ENCODE measurements at places on chromosomes 16 and 17.
A peak's percentile ranks its signal among the peaks of the same experiment; 100 is the strongest.

DNA sequence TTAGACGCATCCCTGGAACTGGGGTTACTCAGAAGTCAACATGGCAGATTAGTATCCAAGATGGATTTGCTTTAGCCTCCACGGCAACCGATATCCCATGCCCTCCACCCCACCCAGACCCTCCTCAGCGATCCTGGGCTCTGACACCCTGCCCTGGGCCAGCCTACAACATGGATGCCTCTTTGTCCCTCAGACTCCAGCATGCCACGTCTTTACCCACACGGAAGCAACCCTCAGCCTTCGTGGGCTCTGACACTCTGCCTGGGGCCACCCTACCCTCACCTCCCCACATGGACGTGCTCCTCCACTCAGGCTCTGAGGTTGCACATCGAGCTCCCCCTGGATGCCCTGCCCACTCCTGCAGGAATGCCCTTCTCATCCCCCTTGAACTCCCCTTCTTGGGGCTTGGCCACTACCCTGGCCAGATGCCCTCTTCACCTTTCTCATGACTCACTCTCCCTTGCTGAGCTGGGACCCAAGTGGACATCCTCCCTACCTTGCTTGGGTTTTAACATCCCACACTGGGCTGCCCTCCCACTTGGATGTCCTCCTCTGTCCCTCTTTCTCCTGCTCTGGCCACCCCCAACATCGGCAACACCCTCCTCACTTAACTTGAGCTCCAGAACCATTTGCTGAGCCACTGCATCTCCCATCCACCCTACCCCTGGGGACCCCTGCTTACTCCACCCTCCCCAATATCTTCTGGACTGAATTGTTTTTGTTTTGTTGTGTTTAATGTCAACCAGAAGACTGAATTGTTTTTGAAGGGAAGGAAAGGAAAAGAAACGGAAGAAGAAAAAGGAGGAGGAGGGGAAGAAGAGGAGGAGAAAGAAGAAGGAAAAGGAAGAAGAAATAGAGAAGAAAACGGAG, 18.3 kb upstream of the TMEM92 start:
- no peak for DNase-seq

GRCh38 chr16:10333321-10334032, 52.4 kb upstream of the ATF7IP2 start:
- DNase-seq = no peak

- no peak for DNase-seq
Measured at GRCh38 chr17:72079700-72080099, 41.1 kb upstream of the SOX9 start.

GRCh38 chr17:8489841-8490240, 54.2 kb downstream of the NDEL1 start:
- DNase-seq = no peak

GRCh38 chr16:6008670-6009069, 911.1 kb upstream of the EEF2KMT start:
- no peak for DNase-seq

- DNase-seq = no peak
Measured at GRCh38 chr17:58019039-58019438, 12.0 kb upstream of the SRSF1 start.

DNA sequence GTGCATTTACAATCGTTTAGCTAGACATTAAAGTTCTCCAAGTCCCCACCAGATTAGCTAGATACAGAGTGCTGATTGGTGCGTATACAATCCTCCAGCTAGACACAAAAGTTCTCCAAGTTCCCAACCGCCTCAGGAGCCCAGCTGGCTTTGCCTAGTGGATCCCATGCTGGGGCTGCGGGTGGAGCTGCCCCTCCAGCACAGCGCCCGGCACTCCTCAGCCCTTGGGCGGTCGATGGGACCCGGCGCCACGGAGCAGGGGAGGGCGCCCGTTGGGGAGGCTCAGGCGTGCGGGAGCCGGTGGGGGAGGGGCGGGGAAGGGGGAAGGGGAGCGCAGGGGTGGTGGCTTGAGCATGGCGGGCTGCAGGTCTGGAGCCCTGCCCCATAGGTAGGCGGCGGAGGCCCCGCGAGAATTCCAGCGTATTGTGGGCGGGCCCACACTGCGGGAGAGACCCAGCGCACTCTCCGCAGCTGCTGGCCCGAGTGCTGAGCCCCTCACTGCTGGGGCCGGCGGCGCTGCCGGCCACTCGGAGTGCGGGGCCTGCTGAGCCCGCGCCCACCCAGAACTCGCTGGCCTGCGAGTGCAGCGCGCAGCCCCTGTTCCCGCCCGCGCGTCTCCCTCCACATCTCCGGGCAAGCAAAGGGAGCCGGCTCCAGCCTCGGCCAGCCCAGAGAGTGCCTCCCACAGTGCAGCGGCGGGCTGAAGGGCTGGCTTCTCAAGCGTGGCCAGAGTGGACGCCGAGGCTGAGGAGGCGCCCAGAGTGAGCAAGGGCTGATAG, 907.5 kb downstream of the CDH8 start:
- no peak for DNase-seq

- no peak for DNase-seq
Measured at GRCh38 chr17:80604009-80604669, 59.5 kb downstream of the RPTOR start.

- no peak for DNase-seq
Measured at GRCh38 chr17:77507111-77507885, 366.5 kb downstream of the SEC14L1 start.

GRCh38 chr17:50482110-50482509, 3.5 kb downstream of the RSAD1 start:
- no peak for DNase-seq

- no peak for DNase-seq
Measured at GRCh38 chr17:47850692-47851573, at the start of gene SP6. Gene SP6 (minus strand): TSS chr17:47851163. CDS start chr17:47848429, 2,734 bp downstream.

DNA sequence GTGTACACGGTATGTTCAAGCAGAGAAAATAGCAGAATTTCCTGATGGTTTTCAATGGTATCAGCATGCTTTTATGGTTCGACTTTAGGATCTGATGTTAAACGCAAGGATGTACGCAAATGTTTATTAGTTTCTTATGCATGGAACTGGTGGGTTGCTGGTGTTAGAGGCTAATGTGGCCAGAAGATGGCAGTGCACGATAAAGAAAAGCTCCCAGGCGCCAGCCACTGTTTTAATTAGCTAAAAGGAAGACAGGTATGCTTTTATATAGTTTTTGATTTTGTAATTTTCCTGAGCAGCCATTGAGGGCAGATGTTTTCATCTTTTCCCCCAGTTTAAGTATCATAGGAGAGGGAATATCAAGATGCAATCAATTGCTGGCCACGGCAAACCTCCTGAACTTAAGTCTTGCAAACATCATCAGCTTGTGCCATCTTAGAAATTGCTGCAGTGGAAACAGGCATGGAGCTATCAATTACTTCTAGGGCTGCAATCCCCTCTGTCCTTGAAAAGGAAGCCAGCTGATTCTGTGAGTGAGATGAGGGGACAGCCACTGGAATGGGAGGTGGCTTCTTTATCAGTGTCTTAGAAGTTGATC, 648.5 kb upstream of the RBFOX1 start:
- DNase-seq = no peak

DNA sequence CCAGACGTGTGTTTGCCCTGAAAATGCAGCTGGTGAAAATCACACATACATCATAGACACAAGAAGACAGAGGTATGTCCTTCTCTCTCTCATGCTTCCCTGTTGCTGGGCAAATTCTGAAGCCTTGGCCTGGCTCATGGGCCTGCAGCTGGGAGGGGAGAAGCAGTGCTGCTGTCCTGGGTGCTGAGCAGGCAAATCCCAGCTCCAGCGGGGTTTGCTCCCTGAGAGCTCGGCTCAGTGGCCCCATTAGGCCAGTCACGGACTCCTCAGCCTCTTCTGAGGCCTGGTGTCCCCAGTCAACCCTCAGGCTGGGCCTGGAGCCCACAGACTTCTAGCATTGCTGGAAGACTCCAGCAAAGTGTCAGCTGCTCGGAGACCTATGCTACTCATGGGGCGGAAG, 11.7 kb downstream of the RHBDL3 start:
- no peak for DNase-seq

GRCh38 chr16:81796035-81796434, 16.9 kb downstream of the PLCG2 start:
- DNase-seq = no peak

GRCh38 chr16:4220358-4220757, 21.5 kb downstream of the SRL start:
- no peak for DNase-seq

DNA sequence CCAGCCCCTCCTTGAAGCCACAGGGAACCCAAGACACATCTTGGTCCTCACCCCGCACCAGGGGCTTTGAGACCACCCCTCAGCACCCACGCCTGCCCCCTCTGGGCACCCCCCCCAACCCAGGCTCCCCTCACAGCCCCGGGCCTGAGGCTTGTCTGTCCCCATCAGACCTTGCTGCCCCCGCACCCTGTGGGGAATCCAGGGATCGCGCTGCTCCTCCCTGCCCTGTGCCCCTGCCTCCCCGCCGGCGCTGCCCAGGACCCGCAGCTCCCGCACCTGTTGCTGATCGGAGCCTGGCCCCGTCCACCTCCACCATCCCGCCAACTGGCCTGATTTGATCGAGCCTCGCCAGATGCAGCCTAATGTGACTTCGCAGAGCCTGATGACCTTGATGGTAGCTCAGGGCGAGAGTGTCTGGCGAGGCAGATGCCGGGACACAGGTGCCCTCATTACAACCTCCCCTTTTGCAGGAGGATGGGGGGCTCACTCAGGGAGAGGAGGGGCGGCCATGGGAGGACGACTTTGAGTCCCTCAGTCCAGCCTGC, 29.0 kb downstream of the SLC25A10 start:
- no peak for DNase-seq

DNA sequence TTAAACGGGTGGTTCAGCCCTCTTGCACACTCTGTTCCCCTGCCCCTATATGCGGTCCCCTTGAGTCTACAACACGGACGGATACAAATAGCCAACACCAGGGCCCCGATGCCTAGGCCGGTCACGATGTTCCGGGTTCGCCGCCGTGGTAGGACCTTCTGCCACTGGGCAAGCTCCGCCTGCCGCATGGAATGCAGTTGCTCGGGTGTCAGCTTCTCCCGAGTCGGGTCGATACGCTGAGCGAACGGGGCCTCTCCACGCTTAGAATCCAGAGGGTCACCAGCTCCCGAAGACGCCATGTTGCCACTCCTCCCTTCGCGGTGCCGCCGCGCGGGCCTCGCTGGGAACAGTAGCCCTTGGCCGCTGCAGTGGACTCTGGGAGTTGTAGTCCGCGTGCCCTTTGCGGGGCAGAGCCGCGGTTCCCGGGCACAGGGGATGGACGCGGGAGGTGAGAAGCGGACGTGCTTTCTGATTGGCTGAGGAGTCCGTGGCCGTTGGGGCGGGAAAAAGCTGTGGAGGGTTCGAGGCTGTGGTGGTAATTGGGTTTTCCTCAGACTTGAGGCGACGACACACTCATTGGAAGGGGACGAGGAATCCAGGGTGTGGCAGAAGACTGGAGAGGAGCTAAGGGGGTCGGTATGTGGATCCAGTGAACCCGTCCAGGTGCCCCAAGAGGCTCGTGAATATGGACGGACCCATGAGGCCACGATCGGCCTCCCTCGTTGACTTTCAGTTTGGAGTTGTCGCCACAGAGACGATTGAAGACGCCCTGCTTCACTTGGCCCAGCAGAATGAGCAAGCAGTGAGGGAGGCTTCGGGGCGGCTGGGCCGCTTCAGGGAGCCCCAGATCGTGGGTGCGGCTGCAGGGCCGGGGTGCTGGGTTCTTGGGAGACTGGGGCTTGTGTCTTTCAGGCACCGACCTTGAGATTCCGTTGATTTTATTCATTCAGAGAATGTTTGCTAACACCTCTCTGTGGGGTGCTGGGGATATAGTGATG, at the start of the genes CNTD1 and COA3:
TSS of gene CNTD1 (plus strand) at position 479 of the 998 bp plus-strand sequence. CDS start at position 686, 207 bp downstream.
TSS of gene COA3 (minus strand) at position 322 of the 998 bp plus-strand sequence. CDS start at position 299, 23 bp downstream.
- DNase-seq = peak; percentile 71

GRCh38 chr16:66318505-66318904, 48.0 kb upstream of the CDH5 start:
- no peak for DNase-seq

GRCh38 chr17:32161506-32162365, 19.4 kb downstream of the RHOT1 start:
- no peak for DNase-seq

DNA sequence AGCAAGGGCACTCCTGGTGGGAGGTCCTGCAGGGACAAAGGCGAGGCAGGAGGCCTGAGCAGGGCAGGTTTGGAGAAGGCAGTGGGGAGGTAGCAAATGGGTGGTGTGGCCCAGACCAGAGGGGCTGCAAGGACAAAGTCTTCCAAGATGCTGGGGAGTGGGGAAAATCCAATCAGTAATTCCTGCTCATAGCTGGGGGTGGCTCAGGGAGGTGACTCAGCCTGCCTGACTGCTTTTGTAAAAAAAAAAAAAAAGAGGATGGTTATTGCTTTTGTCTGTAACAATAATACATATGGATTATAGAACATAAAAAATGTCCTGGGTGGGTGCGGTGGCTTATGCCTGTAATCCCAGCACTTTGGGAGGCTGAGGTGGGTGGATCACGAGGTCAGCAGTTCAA, 5.2 kb downstream of the IL34 start:
- no peak for DNase-seq

DNA sequence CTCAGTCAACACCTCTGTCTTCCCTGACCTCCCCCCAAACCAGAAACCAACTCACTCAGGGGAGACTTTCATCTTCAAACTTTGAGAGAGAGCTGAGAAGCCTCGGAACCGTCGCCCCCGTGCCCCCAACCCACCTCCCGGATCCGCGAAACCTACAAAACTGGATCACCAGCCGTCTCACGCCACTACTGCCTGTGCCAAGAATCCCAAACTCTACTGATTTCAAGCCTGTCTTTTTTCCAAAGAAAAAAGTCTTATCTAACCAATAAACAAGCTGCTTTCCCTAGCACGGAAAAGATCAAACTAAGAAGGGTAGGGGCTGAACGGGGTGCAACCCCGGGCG, 2.0 kb downstream of the AXIN2 start:
- DNase-seq = no peak

- DNase-seq = no peak
Measured at GRCh38 chr17:20216154-20216815, 207.1 kb downstream of the SPECC1 start.

DNA sequence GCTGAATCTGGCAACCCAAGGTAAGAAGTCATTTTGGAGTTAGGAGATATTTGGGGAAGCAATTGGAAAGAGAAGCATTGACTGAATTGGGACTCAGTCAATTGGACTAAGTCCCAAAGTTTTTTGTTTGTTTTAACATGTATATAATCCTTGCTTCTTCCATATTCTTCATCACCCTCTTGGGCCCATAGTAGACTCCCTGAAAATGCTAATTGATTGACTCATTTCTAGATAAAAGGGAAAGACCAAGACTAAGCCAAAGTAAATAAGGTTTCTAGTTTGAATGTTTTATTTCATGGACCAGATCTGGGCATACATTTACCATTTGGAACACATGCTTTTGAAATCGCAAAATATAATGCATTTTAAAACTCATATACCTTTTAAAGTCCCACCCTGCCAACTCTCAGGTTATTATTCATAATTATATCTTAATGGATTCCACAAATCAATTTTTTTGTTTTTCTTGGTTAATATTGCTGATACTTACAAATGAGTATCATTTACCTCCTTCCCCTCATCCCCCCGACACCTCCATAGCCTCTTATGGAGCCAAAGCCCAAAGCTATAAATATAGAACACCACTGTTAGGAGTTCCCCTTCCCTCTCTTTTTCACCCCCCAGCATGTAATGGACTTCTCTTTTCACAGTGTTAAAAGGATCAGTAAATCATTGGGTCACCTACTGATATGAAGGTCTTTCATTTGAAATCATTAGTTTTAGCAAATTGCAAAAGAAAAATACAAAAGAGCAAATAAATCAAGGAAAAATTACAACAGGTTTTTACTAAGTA, 674.0 kb upstream of the SOX9 start:
- no peak for DNase-seq

Measured in left renal pelvis (tissue), 4 donors.